ENCODE measurements at places on chromosomes 7 and 10. TPM values are rescaled to one million over a fixed set of nuclear protein-coding genes. Genes with fewer than 3 reads are reported as not detected.

Gene METTL27
- total RNA-seq = 8.2 TPM

Gene PAPOLB
- total RNA-seq = not detected

Gene UPF2
- 14.1 TPM for total RNA-seq

Gene MTG1
- total RNA-seq = 38.5 TPM

Gene OR2A5
- not detected for total RNA-seq

Gene RBAK
- 11.4 TPM for total RNA-seq

Gene ZFAND4
- total RNA-seq = 7.5 TPM

Gene PAX4
- not detected for total RNA-seq

Gene PRPS1L1
- total RNA-seq = not detected

Gene OR6B1
- total RNA-seq = not detected

Gene DKK1
- total RNA-seq = 40.0 TPM

Gene ZNF853
- total RNA-seq = 2.4 TPM

Gene ELN
- total RNA-seq = 0.39 TPM

Gene PIK3AP1
- under 0.01 TPM for total RNA-seq

Gene POLR3A
- 14.1 TPM for total RNA-seq
